ENCODE measurements at places on chromosomes 5 and 9.

DNA sequence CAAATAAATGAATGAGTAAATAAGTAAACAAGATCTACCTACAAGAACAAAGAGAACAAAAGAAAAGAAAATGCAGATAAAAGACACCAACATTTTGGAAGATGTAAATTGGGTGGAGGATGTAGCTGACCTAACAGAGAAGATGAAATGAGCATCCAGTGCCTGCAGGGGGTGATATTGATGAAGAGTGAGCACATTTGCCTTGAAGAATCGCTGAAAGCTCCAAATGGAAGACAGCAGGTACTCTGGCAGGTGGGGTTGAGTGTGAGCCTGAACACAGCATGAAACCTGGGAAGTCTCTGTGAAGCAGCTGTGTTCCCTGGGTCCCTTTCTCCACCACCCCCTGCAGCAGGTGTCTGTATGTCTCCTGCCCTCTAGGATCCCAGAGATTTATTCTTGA, 125.6 kb downstream of the NXNL2 start:
- H3K4me3 ChIP-seq = no peak overlapping the region
- H3K27me3 ChIP-seq = peaks cover 4% of the 10 kb centered on the region
- no peak overlapping the region for H3K27ac ChIP-seq
- H3K36me3 ChIP-seq = no peaks in the 10 kb centered on the region

DNA sequence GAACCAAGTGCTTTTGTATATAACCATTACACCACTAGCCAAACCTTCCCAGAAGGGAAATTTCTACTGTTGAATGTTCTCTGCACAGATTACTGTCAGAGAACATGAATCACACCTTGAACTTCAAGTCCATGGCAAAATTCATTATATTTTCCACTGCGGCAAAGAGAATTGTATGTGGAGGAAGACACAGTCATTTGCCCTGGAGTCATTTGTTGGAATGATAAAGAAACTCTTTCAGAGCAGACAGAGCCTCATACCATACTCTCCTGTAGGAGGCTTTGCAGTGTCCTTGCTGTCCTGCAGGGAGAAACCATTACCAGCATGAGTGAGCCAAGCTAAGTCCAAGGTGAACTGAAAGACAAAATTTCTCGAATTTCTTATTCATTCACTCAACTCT, 369.0 kb downstream of the ARHGEF28 start:
- no peak for DNase-seq
- H3K27me3 ChIP-seq = peaks cover 32% of the 10 kb centered on the region
- no peaks in the 10 kb centered on the region for H3K4me1 ChIP-seq
- H3K36me3 ChIP-seq = no peaks in the 10 kb centered on the region
- H3K27ac ChIP-seq = no peak overlapping the region

GRCh38 chr9:98641695-98642094, 67.0 kb downstream of the GABBR2 start:
- no peak overlapping the region for H3K27ac ChIP-seq
- peaks cover 41% of the 10 kb centered on the region for H3K27me3 ChIP-seq
- H3K4me1 ChIP-seq = no peaks in the 10 kb centered on the region
- H3K4me3 ChIP-seq = no peak overlapping the region

- no peak for DNase-seq
- peaks cover 2% of the 10 kb centered on the region for H3K4me1 ChIP-seq
- H3K4me3 ChIP-seq = no peak overlapping the region
- no peak overlapping the region for H3K27ac ChIP-seq
- no peaks in the 10 kb centered on the region for H3K36me3 ChIP-seq
- H3K27me3 ChIP-seq = peaks cover 74% of the 10 kb centered on the region
These were observed 17.8 kb upstream of the CEP72 start for GRCh38 chr5:594226-594860.

GRCh38 chr9:133375116-133375723, 640 bp downstream of the SURF4 start:
- no peaks in the 10 kb centered on the region for H3K27me3 ChIP-seq
- no peak for DNase-seq
- peak overlapping the region; percentile 96 for H3K4me3 ChIP-seq
- H3K4me1 ChIP-seq = peaks cover 55% of the 10 kb centered on the region
